Activated T-helper 17 cell treated with anti-CD3 and anti-CD28 coated beads, Interleukin-2, amount 50 U/mL, for 72 hours (primary cell): ENCODE measurements at places on chromosomes 1 and 21.

GRCh38 chr1:53061859-53062707, at the start of gene PODN:
PODN (plus strand) TSS chr1:53062213; CDS start chr1:53069856, 7,643 bp downstream.
- ATAC-seq = no peak

GRCh38 chr1:2106659-2107405, 56.6 kb downstream of the PRKCZ start:
- no peak for ATAC-seq

DNA sequence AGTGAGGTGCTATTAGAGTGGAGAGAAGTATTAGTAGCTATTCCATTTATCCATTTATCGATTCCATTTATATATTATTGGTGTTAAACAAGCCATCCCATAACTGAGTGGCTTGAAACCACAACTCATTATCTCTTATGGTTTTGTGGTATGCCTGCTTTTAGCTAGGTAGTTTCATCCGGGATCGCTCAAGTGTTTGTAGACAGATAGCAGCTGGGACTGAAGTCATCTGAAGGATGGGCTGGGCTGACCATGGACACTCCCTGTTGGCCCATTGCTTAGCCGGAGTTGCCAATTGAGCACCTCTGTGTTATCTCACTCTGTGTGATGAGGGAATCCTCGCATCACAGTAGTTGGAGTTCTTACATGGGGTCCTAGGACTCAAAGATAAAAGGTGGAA, 622.5 kb downstream of the PLA2G4A start:
- no peak for ATAC-seq

- ATAC-seq = no peak
Observed at GRCh38 chr1:202858789-202859414, 30.0 kb downstream of the RABIF start.

DNA sequence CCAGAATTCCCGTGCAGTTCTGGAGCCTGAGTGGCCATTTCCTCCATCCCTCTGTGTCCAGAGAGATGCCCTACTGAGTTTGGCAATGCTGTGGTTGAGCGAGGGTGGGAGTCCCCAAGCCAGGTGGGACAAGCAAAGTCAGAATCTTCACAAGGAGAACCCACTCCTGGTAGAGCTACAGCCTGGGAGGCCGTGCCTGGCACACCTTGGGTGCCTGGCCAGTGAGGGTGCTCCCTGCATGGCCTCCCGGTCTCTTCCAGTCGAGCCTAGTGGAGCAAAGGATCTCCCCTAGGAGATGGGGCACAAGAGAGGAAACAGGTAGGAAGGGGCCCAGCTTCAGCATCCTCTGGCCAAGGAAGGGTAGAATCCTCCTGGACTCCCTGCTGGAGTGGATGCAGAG, 57.9 kb downstream of the H3-3A start:
- ATAC-seq = no peak

DNA sequence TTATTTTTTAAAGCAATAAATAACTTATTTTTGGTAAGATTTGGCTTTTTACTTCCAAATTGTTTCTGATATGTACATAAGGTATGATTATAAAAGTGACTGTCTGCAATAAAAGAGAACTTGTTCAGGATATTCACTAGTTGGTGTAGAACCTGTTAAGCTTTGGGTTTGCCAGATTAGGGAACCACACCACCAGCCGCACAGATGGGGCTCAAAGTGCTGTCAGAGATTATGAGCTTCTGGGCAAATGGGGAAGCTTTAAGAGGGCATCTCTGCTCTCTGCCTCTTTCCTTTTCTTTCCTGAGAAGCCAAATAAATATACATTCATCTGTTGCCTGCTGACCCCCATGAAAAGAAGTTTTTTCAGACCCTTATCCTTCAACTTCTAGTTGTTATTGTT, 25.4 kb downstream of the IVNS1ABP start:
- ATAC-seq = no peak

DNA sequence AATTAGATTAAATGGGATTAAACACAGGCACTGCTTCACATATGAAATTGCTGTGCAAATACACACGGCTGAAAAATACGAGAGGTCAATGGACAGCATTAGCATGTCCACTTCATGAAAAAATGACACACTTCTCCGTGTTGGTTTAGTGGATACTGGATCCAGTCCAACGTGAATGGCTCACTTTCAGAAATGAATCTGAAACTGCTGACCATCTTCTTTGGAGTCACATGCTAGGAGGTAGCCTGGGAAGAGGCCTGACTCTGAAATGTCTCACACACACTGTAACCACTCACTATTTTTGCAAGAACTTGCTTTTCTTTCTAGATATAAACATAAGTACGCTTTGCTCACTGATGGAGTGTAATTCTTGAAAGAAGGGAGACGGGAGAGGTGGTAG, 127.3 kb downstream of the HLCS start:
- no peak for ATAC-seq

- no peak for ATAC-seq
Observed at GRCh38 chr1:207890136-207890738, 20.7 kb downstream of the CD34 start.

DNA sequence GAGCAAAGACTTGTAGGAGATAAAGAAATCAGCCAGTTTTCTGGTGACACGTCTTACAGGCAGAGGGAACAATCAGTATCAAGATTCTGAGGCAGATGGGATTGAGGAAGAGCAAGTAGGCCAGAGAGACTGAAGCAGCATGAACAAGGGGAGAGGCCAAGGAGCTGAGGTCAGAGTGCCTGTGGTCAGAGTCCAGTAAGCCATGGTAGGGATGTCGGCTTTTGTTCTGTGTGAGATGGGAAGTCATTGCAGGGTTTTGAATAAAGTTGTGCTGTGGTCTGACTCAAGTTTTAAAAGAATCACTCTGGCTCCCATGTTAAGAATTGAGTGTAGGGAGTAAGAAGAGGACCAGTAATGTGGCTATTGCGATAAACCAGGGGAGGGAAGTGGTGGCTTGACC, 85.9 kb upstream of the IVNS1ABP start:
- no peak for ATAC-seq

- ATAC-seq = no peak
Observed at GRCh38 chr1:118097622-118098348, 87.2 kb downstream of the SPAG17 start.

- peak; percentile 65 for ATAC-seq
Observed at GRCh38 chr1:160665330-160666078, 18.7 kb upstream of the SLAMF1 start.

DNA sequence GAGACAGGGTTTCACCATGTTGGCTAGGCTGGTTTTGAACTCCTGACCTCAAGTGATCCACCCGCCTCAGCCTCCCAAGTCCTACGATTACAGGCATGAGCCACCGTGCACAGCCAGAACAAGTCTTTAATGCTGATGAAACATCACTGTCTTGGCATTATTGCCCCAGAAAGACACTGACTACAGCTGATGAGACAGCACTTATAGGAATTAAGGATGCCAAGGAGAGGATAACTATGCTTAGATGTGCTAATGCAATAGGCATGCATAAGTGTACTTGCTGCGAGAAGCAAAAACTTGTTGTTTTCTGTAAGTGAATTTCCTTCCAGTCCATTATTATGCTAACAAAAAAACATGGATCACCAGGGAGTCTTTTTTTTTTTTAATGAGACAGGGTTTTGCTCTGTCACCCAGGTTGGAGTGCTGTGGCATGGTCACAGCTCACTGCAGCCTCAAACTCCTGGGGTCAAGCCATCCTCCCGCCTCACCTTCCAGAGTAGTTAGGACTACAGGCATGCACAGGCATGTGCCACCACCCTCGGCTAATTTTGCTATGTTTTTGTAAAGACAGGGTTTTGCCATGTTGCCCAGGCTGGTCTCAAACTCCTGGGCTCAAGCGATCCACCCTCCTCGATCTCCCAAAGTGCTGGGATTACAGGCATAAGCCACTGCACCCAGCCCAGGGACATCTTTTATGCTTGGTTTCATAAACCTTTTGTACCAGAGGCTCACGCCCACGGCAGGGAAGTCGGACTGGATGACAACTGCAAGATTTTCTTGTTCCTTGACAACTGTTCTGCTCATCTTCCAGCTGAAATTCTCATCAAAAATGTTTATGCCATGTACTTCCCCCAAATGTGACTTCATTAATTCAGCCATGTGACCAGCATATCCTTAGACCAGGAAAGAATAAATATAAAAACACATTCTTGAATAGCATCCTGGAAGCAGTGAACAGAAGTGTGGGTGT, 23.1 kb downstream of the RHEX start:
- no peak for ATAC-seq

DNA sequence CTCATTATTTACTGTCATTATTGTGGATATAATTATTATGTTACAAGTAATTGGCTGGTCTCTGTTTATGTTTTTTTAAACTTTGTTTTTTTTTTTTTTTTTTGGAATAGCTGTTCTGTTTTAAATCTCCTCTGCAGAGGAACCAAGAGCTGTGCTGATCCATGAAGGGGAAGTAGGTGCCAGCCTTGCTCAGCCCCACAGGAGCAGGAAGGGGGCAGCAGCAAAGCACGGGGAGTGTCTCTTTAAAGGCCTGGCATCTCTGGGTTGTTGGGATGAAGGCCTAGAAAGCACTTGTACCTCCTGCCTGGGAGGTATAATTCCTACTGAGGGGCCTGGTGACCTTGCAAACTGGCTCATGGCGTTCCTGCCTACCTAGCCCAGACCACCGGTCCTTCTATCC, 2.5 kb upstream of the GRHL3 start:
- no peak for ATAC-seq

GRCh38 chr1:179493323-179493722, 82.4 kb downstream of the NPHS2 start:
- no peak for ATAC-seq

DNA sequence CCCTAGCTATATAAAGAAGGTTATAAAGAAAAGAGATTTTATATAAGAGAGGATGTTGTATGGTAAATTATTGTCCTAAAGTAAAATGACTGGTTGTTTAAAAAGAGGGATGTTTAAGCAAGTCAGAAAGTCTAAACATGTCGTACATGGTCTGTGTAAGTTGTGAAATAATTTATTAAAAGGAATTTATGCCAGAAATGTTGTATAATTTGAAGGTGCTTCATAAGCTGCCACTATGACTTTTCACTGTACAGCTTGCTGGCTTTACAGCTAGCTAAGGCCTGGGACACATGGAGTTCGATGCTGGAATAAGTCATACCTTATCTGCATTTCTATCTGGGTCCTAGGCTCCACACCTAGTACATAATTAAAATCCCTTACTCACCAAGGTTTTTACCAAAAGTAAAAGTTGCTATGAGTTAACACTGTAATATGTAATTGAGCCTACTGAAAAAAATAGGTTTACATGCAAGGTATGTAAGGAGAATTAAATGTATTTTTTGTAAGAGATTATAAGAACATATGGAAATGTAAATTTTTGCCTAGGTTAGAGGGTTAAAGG, 59.0 kb upstream of the EDEM3 start:
- no peak for ATAC-seq

DNA sequence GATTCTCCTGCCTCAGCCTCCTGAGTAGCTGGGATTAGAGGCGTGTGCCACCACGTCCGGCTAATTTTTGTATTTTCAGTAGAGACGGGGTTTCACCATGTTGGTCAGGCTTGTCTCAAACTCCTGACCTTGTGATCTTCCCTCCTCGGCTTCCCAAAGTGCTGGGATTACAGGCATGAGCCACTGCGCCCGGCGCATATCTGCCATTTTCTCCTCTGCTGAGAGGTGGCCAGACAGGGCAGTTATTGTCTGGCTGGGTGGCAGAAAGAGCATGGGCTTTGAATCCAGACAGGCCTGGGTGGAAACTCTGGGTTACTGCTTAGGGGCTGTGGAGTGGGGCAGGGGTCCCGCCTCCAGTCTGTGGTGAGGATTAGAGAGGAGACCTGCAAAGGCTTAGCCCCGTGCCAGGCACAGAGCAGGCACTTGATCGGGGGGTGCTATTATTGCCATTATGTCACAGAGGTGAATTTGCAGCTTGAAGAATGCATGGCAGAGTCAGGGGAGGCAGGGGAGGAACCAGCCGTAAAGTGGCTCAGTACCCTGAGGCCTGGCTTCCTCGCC, 73.9 kb downstream of the MAN1C1 start:
- no peak for ATAC-seq

DNA sequence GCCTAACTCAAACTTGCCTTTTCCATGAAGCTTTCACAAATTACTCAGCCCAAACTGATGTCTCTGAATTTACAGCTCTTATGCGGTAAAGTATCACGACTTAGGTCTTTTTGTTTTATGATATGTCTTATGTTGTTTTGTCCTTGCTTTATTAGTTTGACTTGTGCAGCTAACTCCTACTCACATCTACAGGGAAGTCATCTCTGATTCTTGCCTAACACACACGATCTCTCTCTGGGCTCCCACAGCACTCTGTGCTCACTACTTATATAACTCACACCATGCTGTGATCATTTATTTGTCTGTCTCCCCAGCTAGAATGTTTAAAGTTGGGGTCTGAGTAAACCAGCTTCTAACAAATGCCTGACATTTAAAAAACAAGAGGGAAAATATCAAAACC, 9.3 kb upstream of the PI4KB start:
- ATAC-seq = no peak

- ATAC-seq = no peak
Observed at GRCh38 chr1:222995236-222995580, 147.8 kb downstream of the TLR5 start.

DNA sequence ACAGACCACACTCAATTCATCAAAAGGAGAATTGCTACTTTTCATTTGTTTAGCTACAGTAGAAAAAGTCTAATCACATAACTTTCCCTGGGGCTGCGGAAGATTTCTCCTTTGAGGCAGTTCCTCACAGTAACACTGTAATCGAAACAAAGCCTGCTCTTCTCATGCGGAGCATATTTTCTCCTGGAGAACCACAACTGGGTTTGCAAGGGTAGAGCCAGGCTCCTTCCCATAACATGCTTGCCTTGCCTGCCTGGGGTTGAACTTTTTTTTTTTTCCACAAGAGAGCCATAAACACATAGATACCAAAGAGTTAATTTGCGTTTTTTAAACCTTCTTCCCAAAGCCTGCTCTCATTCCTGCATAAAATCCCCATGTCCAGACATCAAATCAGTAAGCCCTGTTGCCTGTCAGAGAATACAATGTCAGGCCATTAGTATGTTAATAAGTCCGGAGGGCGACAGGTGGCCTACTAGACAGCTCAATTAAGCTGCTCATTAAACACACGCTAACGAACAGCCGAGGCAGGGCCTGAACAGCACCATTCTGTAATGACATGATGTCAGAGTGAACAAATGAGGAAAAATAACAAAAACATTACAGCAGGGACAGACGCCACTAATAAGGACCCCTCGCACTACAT, 107.1 kb upstream of the OLIG2 start:
- no peak for ATAC-seq

DNA sequence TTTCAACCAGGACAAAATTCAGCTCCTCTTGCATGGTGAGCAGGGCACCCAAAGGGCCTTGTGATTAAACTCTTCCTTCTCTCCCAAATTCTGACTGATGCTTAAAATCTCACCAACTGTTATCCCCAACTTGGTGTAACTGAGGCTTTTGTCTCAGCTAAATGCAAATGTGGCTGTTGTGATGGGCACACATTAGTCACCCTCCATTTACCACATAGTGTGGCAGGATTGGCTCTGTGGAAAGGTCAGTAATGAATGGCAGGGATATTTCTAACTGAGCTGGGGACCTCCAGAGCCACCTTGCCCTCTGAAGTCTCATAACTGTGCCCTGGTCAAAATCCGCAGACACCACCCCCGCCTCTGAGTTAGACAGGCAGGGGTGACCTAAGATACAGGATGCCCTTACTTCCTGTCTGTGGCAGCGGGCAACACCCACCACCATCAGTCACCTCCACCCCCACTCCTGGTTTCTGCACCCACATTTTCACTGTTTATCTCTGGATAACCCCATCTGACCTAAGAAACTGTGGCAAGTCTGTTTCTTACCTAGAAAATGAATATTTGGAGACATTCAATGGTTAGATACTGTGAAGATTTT, 25.4 kb upstream of the RGS16 start:
- peak; percentile 96 for ATAC-seq
